ENCODE measurements at places on chromosomes 16 and 17. TPM values are rescaled to one million over a fixed set of nuclear protein-coding genes. Genes with fewer than 3 reads are reported as not detected.

PLCG2 gene
- 6.8 TPM for polyA plus RNA-seq

CES4A gene
- polyA plus RNA-seq = 12.2 TPM

CES2 gene
- 34.4 TPM for polyA plus RNA-seq

SDR42E2 gene
- 1.4 TPM for polyA plus RNA-seq

C16orf96 gene
- 19.8 TPM for polyA plus RNA-seq

GRCh38 chr16:72960101-72960500 lies 87.8 kb downstream of the ZFHX3 start:
- DNase-seq = no peak

DNA sequence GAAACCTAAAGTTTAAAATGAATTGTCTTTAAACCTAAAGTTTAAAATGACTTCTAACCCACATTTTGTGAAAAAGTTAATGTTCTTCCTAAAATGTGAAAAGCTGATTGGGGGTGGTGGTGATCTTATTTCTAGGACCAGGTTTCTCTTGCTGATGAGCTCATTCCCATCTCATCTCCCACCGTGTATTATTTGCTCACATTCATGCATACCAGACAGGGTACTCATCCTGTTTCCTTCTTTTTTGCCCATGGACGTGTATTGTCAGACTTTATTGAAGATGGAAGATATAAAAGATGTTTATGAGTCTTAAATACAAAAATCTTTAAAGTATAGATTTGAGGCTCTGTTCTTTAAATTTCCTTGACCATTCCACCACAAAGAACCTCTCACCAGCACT lies 70.1 kb upstream of the MPHOSPH6 start:
- no peak for DNase-seq

DNA sequence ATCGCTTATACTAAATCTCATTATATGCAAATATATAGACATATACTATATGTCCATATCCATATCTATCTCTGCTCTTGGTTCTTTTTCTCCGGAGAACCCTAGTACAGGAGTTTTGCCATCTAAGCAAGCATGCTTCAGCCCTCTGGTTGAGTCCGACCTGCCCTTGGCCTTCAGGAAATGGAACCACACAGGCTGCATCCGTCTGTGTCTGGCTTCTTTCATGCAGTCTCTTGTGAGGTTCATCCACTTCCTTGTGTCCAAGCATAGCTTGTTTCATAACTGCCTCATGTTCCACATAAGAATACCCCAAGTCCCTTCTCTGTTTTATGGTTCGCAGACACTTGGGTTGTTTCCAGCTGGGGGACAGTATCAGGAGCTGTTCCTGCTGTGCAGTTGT lies 16.8 kb downstream of the SNX20 start:
- no peak for DNase-seq

DNA sequence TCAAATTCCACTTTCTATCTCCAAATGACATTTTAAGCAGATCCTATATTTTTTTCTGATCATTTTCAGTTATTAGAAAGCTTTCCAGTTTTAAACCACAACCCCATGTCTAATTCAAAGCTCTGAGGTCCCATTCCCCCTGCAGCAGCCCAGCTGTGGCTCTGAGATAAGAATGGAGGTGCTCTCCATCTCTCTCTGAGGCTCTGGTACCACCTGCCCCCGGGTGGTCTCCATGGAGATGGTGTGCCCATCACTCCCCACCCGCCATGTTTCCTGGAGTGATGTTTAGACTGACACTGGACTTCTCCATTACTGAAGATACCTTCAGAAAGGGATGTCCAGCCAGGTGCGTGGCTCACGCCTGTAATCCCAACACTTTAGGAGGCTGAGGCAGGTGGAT lies 68.1 kb upstream of the SEC14L1 start:
- DNase-seq = no peak

DNA sequence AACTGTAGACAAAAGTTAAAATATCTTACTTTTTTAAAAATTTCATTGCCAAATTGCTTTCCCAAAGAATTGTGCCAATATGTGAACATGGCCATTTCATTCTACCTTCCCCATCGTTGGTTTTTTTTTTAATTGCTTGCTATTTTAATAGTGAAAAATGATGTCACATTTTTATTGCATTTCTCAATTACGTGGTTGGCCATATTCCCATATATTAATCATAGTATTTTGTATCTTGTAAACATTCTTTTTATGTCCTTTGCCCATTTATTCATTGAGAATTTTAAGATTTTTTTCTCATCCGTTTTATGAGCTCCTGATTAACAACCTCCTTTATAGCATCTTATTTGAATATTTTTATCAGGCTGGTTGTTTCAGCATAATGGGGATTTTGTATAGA lies 7.2 kb downstream of the OMG start:
- DNase-seq = no peak

- DNase-seq = no peak
Measured at GRCh38 chr17:79365836-79366770, 244.7 kb downstream of the RBFOX3 start.

Data from testis (tissue), 5 donors.